ENCODE measurements at places on chromosomes 2 and 18.

DNA sequence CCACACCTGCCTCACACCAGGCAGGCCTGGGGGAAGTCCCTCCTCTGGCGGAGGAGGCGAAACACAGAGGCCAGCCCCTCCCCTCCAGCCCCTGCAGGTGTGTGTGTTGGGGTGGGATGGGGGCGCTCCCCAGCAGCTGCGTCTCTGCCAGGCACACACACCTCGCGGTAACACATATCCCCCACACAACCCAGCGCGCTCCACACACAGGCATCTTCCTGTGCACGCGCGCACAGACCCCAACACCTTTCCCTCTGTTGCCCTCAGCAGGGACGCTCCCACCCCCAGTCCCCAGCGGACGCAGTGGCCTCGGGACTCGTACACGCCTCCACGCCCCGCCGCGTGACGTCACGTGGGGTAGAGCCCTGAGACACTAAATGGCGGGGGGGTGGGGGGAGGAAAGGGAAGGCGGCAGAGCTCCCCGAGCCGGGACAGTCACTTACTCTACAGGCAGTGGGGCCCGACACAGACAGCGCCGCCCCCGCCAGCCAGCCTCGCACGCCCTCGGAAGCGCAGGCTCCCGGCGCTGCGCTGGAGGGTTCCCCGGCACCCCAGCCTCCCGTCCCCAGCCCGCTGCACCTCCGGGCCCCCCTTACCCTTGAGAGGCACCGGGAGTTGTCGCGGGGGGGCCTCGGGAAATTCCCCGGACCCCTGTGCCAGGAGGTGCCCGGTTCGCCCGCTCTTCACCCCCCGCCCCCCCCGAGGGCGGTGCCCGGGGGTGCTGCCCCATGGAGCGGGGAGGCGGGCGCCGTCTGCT, at the start of gene WNT10A:
Gene WNT10A, plus strand, starts transcription at position 751 of the 757 bp plus-strand sequence. CDS start 144 bp downstream, outside the sequence.
- no peak for DNase-seq

DNA sequence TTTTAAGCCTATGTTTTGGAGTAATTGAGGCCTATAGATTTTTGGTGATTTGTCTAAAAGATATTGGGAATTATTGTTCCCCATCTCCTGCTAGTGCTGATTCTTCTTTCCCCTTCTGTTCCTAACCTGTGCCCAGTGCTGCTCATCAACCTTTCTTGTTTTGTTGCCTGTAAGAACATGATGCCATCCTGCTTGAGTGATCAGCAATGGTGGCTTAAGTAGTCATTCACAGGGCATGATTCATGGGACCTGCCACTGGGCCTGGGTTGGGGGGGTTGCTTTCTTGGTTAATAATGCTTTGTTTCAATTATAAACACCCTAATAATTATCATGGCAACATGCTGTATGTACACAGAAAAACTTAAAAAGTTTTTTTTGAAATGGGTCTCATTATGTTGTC, 562.9 kb upstream of the SETBP1 start:
- DNase-seq, result no peak

DNA sequence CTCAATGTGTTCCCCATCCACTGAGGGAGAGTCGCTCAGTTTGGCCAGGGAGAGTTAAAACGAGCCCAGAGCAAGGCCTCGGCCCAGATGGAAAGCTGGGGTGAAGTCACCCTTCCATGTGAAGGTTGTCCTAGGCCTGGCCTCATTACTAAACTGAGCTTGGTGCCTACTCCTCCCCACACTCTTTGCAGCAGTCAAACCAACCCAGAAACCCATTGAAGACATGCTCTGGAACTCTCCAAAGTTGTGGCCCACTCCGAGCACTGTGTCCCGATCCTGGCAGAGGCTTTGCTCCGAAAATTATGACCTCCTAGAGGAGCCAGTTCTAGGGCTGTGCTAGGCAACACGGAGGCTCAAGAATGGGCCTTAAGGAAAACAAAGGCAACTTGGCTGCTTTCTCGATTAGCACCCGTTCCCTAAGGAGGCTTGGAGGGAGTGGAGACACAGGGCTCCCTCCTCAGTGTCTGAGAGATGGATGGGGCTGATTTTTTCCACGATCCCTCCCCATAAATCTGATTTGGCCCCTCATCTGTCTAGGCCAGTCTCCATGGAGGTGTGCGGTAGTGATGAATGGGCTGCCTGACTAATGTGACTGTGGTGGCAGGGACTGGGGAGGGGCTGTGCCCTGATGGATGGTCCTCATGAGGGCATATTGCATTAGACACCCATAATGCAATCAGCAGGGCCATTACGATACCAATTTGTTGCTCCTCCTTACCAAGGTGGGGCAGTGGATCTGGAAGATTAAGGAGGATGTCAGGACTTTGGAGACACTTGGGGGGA, 11.7 kb upstream of the CYP26B1 start:
- DNase-seq, result no peak

DNA sequence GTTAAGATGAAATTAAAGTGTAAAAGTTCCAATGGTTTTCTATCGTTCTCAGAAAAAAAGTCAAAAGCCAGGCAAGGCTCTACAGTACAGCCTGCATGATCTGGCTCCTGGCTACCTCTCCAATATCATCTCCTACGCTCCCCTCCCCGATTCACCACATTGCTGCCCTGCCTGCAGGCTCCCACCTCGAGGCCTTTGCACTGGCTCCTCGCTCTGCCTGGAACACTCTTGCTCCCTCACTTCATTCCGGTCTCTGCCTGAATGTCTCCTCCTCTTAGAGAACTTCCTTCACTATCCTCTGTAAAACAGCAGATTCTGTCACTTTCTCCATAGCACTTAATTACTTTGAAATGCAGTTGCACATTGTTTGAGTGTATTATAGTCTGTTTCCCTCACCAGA, 72.5 kb downstream of the KLF7 start:
- no peak for DNase-seq

- DNase-seq, result no peak
Measured at GRCh38 chr2:233400341-233400740, 46.0 kb downstream of the DGKD start.

DNA sequence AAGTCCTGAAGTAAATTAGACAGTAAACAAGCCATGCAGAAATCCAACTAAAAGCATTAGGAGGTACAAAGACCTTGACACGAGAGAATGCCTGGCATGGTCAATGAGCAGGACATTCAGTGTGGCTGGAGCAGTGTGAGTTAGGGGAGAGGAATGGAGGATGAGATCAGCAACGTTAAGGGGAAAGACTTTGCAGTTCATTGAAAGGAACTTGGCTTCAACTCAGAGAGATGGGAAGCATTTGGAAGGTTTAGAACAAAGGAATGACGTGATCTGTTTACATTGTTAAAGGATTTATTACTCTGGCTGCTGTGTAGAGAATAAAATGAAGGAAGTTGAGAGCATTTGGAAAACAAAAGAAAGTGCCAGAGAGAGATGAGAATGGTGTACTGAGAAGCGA, 621.3 kb downstream of the XIRP2 start:
- no peak for DNase-seq

GRCh38 chr2:136108463-136108862, 9.5 kb downstream of the CXCR4 start:
- DNase-seq, result no peak

DNA sequence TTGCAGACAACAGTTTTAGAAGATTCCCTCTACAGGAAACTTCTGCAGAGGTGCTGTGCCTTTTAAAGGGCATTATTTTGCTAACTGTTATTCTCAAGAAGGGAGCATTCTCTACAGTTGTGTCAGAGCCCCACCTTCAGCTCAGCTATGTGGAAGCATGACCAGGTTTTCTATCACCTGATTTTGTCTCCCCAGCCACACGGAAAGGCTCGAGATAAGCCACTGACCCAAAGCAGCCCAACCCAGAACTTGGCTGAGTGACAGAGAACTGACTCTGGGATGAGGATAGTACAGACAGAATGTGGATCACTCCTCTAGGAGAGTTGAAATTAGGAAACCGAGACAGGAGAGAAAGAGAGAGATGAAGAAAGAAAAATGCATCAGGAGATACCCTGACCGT, 10.7 kb downstream of the COL4A4 start:
- DNase-seq, result no peak

DNA sequence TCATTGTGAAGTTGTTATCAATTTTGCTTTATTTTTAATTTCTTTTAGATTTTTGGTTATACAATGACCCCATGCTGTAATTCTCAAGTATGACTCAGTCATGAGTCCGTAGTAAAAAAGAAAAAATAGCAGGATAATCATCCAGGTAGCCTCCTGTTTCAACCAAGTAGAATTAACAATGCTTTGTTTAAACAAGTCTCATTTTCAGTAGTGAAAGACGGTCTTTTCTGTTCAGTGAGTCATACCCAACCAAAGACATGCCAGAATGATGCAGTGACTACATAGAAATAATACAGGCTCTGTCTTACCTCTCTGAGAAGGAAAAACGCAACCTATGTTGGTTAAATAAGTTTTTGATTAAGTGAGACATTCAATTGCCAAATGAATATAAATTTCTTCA, 67.8 kb upstream of the DSC1 start:
- DNase-seq, result no peak

- DNase-seq, result no peak
Measured at GRCh38 chr2:101962309-101962708, 29.5 kb upstream of the IL1R2 start.

DNA sequence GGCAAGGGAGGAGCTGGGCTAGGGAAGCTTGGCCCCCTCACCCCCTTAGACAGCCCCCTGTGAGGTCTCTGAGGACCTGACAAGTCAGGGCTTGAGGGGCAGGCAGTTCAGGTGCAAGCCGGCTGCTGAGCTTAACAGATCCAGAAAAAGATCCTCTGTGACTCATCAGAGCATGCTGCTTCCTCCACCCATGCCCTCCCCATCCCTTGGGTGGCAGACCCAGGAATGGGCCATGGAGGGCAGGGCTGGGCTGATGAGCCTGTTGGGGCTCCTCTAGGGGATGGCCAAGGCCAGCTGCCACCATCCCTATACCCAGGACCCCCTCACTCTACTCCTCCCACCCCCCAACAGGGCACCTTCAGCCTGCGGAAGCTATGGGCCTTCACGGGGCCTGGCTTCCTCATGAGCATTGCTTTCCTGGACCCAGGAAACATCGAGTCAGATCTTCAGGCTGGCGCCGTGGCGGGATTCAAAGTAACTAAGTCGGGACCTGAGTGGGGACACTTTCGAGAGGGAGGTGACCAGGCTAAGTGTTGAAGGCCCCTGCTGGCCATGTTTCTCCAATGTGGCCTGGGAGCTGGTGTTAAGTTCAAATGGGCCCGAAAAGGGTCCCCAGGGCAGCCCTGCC, 1.9 kb downstream of the SLC11A1 start:
- no peak for DNase-seq

DNA sequence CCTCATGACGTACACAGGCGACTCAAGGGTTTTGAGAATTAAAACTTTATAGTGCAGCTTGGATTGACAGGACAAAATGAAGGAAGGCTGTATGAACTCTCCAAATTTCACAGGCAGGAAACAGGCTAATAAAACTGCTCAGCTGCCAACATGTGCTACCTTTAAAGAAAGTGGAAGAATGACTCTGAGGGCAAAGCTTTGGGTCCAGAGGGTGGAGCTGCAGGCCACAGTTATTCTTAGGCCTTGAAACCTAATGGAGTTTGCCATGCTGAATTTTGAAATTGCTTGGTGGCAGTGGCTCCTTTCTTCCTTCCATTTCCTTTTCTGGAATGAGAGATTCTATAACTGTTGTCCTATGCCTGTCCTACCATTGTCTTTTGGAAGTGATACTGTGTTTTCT, 34.8 kb downstream of the HAT1 start:
- DNase-seq, result no peak

GRCh38 chr2:61272421-61273070, 110.6 kb downstream of the C2orf74 start:
- DNase-seq, result no peak

- no peak for DNase-seq
Measured at GRCh38 chr18:53792762-53793161, 431.7 kb downstream of the MBD2 start.

- DNase-seq, result no peak
Measured at GRCh38 chr18:30639361-30639760, 403.2 kb downstream of the DSC3 start.

DNA sequence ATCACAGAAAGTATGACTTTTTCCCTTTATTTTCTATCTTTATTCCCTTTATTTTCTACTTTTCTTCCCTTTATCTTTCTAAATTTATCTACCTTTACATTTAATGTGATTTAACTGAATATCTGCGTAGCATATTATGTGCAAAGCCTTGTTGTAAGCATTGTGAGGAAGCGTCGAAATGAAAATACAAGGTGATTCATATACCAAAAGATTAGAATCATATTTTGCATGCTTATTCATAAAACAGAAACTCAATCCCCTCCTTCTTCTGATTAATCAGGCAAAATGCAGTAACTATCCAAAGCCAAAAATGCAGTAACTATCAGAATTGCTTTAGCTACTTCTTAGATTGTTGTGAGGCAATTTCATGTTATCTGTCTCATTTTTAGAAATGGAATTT, 393.0 kb downstream of the CDH19 start:
- DNase-seq, result no peak

DNA sequence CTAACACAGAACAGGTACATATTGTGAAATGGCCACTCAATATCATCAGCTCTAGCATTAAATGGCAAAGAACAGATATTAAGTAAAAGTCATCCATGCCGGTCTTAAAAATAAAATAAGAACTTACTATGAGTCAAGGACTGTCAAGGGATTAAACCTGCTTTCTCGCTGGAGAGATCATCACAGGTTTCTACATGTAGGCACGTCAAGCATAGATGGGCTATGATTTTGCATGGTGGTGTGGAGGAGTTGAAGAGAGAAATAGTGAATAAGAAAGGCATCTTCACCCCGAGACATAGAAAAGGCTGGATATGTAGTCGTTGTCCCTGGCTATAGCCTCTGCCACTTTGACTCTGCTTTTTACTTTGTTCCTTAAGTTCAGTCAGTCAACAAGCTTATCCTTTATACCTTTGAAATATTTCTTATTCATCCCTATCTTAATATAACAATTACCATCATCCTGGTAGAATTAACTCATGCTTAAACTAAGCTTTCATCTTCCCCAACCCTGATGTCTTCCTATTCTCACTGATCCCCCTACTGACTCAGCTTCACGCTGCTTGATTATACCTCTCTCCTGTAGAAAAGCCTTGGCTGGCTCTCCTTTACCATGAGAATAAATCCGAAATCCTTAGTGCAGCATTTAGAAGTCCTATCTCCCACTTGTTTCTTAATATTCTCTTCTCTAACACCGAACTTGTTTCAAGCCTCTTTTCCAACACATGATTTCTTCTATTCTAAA, 42.5 kb downstream of the DSC3 start:
- no peak for DNase-seq

- no peak for DNase-seq
Measured at GRCh38 chr2:62662554-62662953, 43.0 kb upstream of the EHBP1 start.

GRCh38 chr2:226721541-226721940, 78.1 kb downstream of the IRS1 start:
- no peak for DNase-seq

GRCh38 chr18:2986150-2986865, 26.6 kb downstream of the LPIN2 start:
- DNase-seq, result no peak

GRCh38 chr2:239751679-239752355, 273.3 kb downstream of the NDUFA10 start:
- DNase-seq, result no peak
